Activated naive CD4-positive, alpha-beta T cell treated with anti-CD3 and anti-CD28 coated beads for 36 hours (primary cell): ENCODE measurements at places on chromosomes 3 and 15. TPM values are rescaled to one million over a fixed set of nuclear protein-coding genes. Genes with fewer than 3 reads are reported as not detected.
A peak's percentile ranks its signal among the peaks of the same experiment; 100 is the strongest.

DNA sequence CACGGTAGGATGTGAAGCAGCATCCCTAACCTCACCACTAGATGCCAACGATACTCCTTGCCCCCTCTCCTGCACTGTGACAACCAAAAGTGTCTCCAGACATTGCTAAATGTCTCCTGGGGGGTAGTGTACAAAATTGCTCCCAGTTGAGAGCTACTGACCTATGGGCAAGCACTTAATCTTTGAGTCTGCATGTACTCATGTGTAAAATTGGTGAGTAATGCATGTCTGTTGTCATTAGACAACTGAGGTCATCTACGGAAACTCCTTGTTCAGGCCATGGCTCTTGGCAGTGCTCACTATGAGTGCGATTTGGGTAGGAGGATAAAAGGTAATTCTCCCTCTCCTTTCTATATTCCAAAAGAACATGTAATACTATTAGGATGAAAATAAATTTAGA, 29.2 kb downstream of the PDHB start:
- peaks cover 23% of the 10 kb centered on the region for H3K36me3 ChIP-seq
- no peaks in the 10 kb centered on the region for H3K4me1 ChIP-seq
- no peak for DNase-seq
- H3K27me3 ChIP-seq, result no peaks in the 10 kb centered on the region

Gene NEO1
- total RNA-seq, result 4.3 TPM

GRCh38 chr3:61718565-61718964, 157.2 kb downstream of the PTPRG start:
- H3K36me3 ChIP-seq, result no peaks in the 10 kb centered on the region
- DNase-seq, result no peak
- no peaks in the 10 kb centered on the region for H3K27me3 ChIP-seq
- no peaks in the 10 kb centered on the region for H3K4me1 ChIP-seq
- H3K27ac ChIP-seq, result no peak overlapping the region

- H3K4me1 ChIP-seq, result no peaks in the 10 kb centered on the region
- peak; percentile 25 for DNase-seq
- no peak overlapping the region for H3K4me3 ChIP-seq
Measured at GRCh38 chr15:62482785-62483429, 317.8 kb upstream of the C2CD4B start.

DNA sequence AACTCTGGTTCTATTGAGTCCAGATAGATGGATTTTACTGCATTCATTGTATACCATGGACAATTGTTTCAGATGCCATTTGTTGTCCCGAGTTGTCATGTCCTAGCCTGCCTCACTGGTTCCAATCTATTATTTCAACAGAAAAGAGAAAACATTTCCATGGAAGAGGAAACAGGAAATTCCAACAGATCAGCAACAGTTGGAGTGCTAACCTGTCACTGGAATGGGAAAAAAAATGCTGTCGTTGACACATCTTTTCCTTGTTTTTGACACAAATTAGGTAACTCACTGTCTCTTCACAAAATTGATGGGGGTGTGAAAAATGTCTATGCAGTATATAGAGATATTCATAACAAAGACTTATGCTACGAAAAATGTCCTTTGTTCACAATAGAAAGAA, 432.0 kb upstream of the TBL1XR1 start:
- H3K4me3 ChIP-seq, result no peak overlapping the region
- no peak for DNase-seq
- peaks cover 6% of the 10 kb centered on the region for H3K4me1 ChIP-seq
- H3K27me3 ChIP-seq, result no peaks in the 10 kb centered on the region
- H3K27ac ChIP-seq, result no peak overlapping the region

Gene CELSR3
- 4.9 TPM for total RNA-seq

DNA sequence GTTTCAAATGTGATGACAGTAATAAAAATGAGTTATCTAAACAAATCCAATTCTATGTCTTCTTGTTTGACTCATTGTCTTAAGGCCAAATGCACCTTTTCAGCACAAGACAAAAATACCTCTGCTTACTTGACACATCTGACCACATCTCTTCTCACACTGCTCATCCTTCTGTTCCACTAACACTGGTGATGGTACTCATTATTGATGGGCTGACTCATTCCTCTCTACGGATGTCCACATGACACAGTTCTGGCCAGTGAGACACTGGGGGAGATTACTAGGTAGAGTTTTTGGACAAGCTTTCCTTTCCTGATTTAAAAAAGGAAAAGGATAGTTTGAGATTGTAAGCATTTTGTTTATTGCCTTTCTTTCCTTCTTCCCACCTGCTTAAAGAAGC, 410.6 kb upstream of the THRB start:
- no peak overlapping the region for H3K27ac ChIP-seq
- H3K4me1 ChIP-seq, result no peaks in the 10 kb centered on the region
- H3K27me3 ChIP-seq, result no peaks in the 10 kb centered on the region
- no peaks in the 10 kb centered on the region for H3K36me3 ChIP-seq
- H3K4me3 ChIP-seq, result no peak overlapping the region

- H3K4me3 ChIP-seq, result no peak overlapping the region
- DNase-seq, result no peak
- no peaks in the 10 kb centered on the region for H3K36me3 ChIP-seq
- H3K27me3 ChIP-seq, result no peaks in the 10 kb centered on the region
- no peaks in the 10 kb centered on the region for H3K4me1 ChIP-seq
Measured at GRCh38 chr3:161913786-161914389, 417.3 kb downstream of the OTOL1 start.

Gene CCR3
- not detected for total RNA-seq

DNA sequence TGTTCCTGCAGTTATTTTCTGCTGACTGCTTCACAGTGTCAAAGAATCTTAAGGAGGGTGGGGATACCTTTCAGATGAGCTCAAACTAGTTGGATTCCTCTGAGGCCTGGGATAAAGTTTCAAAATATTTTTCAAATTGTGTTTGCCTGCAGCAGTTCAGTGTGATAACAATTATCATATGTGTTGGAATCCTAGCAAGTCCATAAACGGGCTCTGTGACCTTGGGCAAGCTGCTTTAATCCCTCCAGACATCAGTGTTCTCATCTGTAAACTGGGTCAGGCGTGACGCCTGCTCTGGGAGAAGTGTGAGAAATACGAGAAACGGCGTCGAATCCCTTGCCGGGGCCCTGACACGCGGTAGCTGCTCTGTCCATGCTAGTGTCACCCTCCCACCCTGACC, 153.5 kb downstream of the UACA start:
- H3K27me3 ChIP-seq, result no peaks in the 10 kb centered on the region
- H3K27ac ChIP-seq, result no peak overlapping the region
- no peaks in the 10 kb centered on the region for H3K4me1 ChIP-seq
- no peak for DNase-seq
- H3K4me3 ChIP-seq, result no peak overlapping the region

- no peaks in the 10 kb centered on the region for H3K4me1 ChIP-seq
- H3K27ac ChIP-seq, result no peak overlapping the region
- H3K4me3 ChIP-seq, result no peak overlapping the region
- no peaks in the 10 kb centered on the region for H3K36me3 ChIP-seq
Measured at GRCh38 chr15:72421484-72421883, 23.4 kb downstream of the TMEM202 start.

GRCh38 chr3:8891303-8891702, 72.0 kb downstream of the RAD18 start:
- no peaks in the 10 kb centered on the region for H3K4me1 ChIP-seq
- no peak overlapping the region for H3K4me3 ChIP-seq
- no peaks in the 10 kb centered on the region for H3K27me3 ChIP-seq
- no peak overlapping the region for H3K27ac ChIP-seq

DNA sequence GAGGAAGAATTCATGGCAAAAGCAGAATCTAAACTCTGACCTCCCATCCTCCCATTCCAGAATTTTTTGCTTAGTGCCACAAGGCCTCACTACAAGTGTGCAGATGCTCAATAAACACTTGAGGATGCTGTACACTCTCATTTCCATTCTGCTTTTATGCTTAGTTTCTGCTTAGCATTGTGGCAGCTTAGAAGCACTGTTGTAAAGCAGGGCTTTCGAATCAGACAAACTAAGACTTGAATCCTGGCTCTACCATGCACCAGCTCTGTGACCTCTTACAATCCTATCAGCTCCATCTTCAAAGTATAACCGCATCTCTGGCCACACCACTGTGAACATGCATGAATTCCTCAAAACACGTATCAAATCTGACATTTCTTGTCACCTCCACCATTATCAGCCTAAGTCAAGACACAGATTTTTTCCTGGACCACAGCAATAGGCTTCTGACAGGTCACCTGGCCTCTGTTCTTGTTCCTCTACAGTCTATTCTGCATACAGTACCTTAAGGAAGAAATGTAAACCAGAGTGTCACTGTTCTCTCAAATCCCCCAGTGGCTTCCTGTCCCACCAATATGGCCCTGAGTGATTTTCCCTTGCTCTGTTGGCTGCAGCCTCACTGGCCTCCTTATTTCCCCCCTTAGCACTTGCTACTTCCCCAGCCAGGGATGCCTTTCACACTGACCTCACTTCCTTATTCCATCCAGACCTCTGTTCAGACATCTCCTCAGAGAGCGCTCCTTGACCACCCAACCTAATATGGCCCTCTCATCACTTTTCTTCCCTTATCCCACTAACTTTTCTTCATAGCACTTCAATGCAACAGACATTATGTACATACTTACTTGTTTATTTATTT, 8.1 kb upstream of the PHC3 start:
- H3K27ac ChIP-seq, result no peak overlapping the region
- no peak overlapping the region for H3K4me3 ChIP-seq
- DNase-seq, result no peak
- peaks cover 11% of the 10 kb centered on the region for H3K4me1 ChIP-seq

- DNase-seq, result no peak
- H3K36me3 ChIP-seq, result no peaks in the 10 kb centered on the region
- H3K4me1 ChIP-seq, result no peaks in the 10 kb centered on the region
- H3K4me3 ChIP-seq, result no peak overlapping the region
Measured at GRCh38 chr15:71202712-71203111, 87.4 kb downstream of the THSD4 start.

DNA sequence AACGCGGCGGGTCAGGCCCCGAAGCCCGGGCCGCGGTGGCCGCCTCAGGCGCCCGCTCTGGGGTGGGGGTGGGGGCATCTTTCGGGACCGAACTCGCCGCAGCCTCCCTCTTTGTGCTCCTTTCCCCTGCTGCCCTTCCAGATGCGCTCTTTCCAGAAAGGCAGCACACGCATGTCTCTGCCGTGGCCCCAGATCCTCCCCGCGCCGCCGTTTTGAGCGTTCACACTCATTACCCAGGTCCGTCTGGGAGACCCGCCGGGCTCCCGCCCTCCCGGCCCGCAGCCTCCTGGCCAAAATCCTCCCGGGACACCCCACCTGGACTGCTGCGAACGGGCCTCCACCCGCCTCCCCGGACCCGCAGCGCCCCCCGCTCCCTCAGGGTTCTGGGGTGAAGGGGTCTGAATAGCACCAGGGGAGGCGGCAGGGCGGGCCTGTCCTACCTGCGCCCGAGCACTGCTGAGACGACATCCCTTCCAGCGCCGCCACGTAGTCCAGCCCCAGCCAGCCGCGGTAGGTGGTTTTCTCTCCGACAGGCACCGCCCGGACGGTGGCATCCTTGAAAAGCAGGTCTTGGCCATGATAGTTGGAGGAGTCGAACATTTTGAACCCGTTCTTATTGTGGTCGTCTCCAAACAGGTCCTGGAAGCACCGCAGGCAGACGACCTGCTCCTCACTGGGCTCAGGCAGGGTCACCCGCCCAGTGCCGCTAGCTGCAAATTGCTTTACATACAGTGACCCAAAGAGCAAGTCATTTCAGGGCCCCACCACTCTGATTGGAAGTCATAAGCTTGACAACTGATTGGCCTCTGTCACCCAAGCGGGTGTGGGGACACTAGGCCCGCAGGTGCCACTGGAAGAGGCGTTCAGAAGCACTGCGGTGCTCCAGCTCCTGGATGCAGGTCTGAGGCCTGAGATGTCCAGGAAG, 25.9 kb downstream of the MELTF start:
- DNase-seq, result peak; percentile 41
- H3K27ac ChIP-seq, result peak overlapping the region; percentile 77
- H3K27me3 ChIP-seq, result no peaks in the 10 kb centered on the region
- H3K4me1 ChIP-seq, result peaks cover 8% of the 10 kb centered on the region

DNA sequence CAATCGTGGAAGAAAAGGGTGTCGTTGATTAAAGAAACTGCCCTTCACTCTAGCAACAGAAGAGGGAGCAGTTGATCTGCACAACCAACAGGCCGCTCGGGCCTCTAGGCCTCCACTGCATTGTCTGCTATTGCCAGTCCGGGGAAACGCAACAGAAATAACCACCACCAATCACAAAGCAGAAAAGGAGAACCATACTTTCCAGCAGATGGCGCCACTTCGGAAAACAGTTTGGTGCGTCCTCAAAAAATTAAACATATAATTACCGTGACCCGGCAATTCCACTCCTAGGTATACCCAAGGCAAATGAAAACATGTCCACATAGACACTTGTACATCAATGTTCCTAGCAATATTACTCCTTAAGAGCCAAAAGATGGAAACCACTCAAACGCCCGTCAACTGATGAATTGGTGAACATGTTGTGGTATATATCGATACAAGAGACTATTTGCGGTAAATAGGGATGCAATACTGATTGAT, 154.1 kb downstream of the TJP1 start:
- DNase-seq, result peak; percentile 54
- H3K4me3 ChIP-seq, result no peak overlapping the region
- no peak overlapping the region for H3K27ac ChIP-seq
- H3K36me3 ChIP-seq, result no peaks in the 10 kb centered on the region
- H3K4me1 ChIP-seq, result no peaks in the 10 kb centered on the region

DNA sequence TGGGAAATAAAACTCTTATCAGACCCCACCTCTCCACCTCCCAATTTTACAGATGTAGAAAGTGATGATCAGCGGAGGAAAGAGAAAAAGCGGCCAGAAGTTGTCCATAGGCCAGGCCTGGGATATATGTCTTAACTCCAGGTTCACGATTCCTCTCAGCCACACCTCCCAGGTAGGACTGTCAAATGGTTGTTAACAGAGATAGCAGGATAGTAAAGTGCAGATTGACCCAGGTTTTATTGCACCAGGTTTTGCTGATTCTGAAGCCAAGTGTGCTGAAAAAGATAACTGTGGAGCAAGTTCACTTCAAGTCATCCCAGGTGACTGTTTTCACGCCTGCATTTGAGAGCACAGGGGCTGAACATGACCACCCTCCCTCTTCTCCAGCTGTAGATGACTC, 36.1 kb downstream of the LSM3 start:
- H3K4me1 ChIP-seq, result no peaks in the 10 kb centered on the region
- H3K4me3 ChIP-seq, result no peak overlapping the region
- H3K36me3 ChIP-seq, result no peaks in the 10 kb centered on the region
- H3K27me3 ChIP-seq, result no peaks in the 10 kb centered on the region

DNA sequence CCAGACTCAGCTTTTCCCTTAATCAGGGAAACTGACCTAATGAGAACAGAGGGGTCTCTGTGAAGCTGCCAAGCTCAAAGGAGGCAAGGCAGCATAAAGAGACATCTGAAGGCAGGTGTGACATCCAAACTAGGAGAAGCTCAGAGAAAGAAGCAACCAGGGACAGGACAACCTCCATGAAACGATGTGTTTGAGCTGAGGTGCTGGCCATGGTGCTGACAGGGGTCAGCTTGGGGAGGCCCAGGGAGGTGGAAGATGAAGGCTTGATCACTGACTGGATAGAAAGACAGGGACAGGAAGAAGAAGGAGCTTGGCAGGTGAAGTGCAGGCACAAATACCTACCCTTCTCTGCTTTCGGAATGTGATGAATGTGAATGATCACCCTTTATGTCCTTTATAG, 179.5 kb upstream of the NSMCE3 start:
- no peaks in the 10 kb centered on the region for H3K27me3 ChIP-seq
- H3K27ac ChIP-seq, result no peak overlapping the region
- no peak overlapping the region for H3K4me3 ChIP-seq
- no peaks in the 10 kb centered on the region for H3K36me3 ChIP-seq
- H3K4me1 ChIP-seq, result peaks cover 10% of the 10 kb centered on the region
